Right lobe of liver (tissue), 6 donors: ENCODE measurements at places on chromosomes 3 and 15. TPM values are rescaled to one million over a fixed set of nuclear protein-coding genes. Genes with fewer than 3 reads are reported as not detected.

The C3orf49 gene
- not detected for total RNA-seq

The NPRL2 gene
- total RNA-seq = 16.1 TPM

The MNS1 gene
- total RNA-seq = 0.18 TPM

The IL17RE gene
- total RNA-seq = 1.6 TPM

GRCh38 chr3:54817628-54818027 lies 110.2 kb downstream of the LRTM1 start:
- no peaks in the 10 kb centered on the region for H3K27me3 ChIP-seq
- H3K4me3 ChIP-seq = no peak overlapping the region
- no peaks in the 10 kb centered on the region for H3K4me1 ChIP-seq
- H3K27ac ChIP-seq = no peak overlapping the region
- H3K36me3 ChIP-seq = no peaks in the 10 kb centered on the region

- H3K4me3 ChIP-seq = no peak overlapping the region
- H3K27me3 ChIP-seq = no peaks in the 10 kb centered on the region
- no peaks in the 10 kb centered on the region for H3K36me3 ChIP-seq
- H3K27ac ChIP-seq = no peak overlapping the region
- H3K4me1 ChIP-seq = peaks cover 5% of the 10 kb centered on the region
These were observed 85.3 kb upstream of the RORA start for GRCh38 chr15:61314427-61314826.

DNA sequence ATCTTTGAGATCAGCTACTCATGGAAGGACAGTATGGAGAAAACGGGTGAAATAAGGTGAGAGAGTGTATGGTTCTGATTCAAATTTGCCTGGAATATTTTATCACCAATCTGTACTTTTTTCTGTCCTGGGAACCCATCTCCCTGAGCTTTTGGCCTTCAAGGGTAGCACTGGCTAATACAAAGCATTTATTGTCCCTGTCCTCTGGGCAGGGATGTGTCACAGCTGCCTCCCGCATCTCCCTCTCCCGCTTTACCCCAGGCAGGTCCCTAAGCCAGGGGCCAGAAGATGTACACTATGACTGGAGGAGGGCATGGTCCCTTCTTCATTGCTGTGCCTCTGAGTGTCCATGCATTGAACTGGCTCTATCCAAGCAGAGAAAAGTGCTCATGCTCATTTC lies 201.7 kb upstream of the CHRNA7 start:
- no peak overlapping the region for H3K27ac ChIP-seq
- no peaks in the 10 kb centered on the region for H3K27me3 ChIP-seq
- H3K4me1 ChIP-seq = no peaks in the 10 kb centered on the region
- DNase-seq = no peak

GRCh38 chr3:111246967-111247760 lies 175.5 kb downstream of the NECTIN3 start:
- no peak overlapping the region for H3K4me3 ChIP-seq
- H3K27ac ChIP-seq = no peak overlapping the region
- no peaks in the 10 kb centered on the region for H3K36me3 ChIP-seq
- H3K27me3 ChIP-seq = no peaks in the 10 kb centered on the region

GRCh38 chr3:111200027-111200426 lies 128.4 kb downstream of the NECTIN3 start:
- H3K27me3 ChIP-seq = no peaks in the 10 kb centered on the region
- no peaks in the 10 kb centered on the region for H3K36me3 ChIP-seq
- H3K4me3 ChIP-seq = no peak overlapping the region
- DNase-seq = no peak

- no peak overlapping the region for H3K4me3 ChIP-seq
These were observed 213.0 kb upstream of the ROBO2 start for GRCh38 chr3:76826861-76827260.

DNA sequence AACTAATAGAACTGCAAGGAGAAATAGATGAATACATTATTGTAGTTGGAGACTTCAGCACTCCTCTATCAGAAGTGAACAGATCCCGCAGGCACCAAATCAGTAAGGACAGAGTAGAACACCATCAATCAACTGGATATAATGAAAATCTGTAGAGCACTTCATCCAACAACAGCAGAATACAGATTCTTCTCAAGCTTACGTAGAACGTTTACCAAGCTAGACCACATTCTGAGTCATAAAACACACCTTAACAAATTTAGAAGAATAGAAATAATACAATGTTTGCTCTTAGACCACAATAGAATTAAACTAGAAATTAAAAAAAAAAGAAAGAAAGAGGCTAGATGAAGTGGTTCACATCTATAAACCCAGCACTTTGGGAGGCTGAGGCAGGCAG lies 70.7 kb upstream of the NEDD4 start:
- no peak overlapping the region for H3K27ac ChIP-seq
- H3K36me3 ChIP-seq = no peaks in the 10 kb centered on the region
- H3K4me3 ChIP-seq = no peak overlapping the region
- H3K4me1 ChIP-seq = no peaks in the 10 kb centered on the region
- H3K27me3 ChIP-seq = no peaks in the 10 kb centered on the region

DNA sequence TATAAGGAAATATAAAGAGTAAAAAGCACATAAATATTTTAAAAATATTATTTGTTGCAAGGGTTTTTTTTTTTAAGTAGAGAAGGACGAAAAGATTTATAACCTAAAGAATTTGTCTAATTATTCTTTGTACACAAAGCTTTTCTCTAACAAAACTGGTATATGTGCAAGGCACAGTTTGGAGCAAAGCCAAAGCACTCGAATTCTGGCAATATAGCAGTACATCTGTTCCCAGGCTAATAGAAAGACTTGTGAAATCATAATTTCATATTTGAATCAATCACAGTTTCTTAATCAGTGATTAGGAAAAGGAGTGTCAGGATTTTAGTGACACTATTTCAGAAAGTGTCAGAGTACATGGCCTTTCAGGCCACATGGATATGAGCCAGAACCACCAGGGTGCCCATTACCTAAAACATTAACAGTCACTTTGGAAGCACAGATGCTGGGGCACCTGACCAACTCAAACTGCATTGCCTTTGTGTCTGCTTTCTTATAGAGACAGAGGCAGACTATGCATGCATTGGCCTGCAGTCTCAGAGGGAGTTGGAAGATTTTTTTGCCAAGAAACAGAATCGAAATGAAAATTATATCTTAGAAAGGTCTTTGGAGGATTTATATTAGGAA lies 651.8 kb upstream of the SGO1 start:
- no peaks in the 10 kb centered on the region for H3K4me1 ChIP-seq
- no peak overlapping the region for H3K4me3 ChIP-seq
- H3K27me3 ChIP-seq = no peaks in the 10 kb centered on the region
- H3K36me3 ChIP-seq = no peaks in the 10 kb centered on the region
- no peak overlapping the region for H3K27ac ChIP-seq

DNA sequence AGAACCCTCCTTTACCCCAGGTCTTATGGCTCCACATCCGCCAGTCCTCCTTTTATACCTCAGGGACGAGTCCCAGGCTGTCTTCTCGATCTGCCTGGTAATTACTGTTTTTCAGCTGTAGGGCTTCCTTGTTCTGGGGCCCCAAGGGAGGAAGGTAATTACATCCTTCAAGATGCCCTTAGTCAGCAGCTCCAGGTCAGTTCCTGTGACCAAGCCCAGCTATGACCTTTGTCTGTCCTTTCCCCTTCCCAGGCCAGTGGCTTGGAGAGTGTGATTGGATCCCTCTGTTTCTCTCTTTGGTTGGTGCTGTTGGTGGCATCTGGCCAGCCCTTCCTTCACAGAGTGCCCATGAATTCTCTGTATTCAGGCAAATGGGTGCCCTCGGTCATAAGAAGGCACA lies 92.6 kb downstream of the AAGAB start:
- H3K4me3 ChIP-seq = no peak overlapping the region
- no peaks in the 10 kb centered on the region for H3K27me3 ChIP-seq
- DNase-seq = no peak
- H3K4me1 ChIP-seq = no peaks in the 10 kb centered on the region
- peaks cover 2% of the 10 kb centered on the region for H3K36me3 ChIP-seq
